ENCODE measurements at places on chromosomes 5 and 9.

- DNase-seq = no peak
Measured at GRCh38 chr5:35443803-35444595, 173.7 kb upstream of the SPEF2 start.

- DNase-seq = no peak
Measured at GRCh38 chr9:123335986-123336329, 20.0 kb upstream of the CRB2 start.

DNA sequence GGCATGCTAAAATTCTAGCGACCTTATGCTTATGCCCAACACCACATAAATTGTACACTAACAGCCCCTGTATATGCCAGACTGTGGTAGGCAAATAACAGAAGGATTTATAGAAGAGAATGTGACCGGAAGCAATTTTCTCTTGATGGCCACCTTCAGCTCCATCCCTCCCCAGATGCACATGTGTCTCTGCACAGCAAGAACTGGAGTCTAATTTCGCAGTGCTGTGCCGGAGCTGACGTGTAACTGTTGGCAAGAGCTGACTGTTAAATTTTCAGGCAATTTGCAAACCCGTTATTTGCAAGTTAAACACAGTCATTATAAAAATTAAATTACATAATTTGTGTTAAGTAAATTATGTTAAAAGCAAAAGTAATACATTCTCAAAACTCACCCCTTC lies 48.4 kb downstream of the PCA3 start:
- no peak for DNase-seq

GRCh38 chr9:109861499-109861898 lies 81.5 kb downstream of the PALM2AKAP2 start:
- DNase-seq = no peak

- no peak for DNase-seq
Measured at GRCh38 chr5:98050583-98050982, 722.9 kb upstream of the RGMB start.

- no peak for DNase-seq
Measured at GRCh38 chr5:126982926-126983873, 47.2 kb downstream of the MARCHF3 start.

DNA sequence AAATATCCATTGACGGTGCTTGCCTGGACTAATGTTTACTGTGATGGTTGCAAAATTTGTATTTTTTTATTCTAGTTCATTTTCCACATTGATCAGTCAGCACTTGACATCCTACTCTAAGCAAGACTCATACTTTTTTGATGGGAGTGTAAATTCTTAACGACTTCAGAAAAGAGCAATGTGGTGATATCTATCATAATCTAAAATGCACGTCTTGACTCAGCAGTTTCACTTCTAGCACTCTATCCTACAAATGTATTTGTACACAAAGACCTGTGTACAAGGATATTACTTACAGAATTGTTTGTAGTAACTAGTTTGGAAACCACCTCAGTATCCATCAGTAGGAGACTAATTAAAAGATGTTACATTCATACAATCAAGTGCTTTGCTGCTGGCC lies 24.0 kb downstream of the NAA35 start:
- DNase-seq = no peak

GRCh38 chr5:160486573-160486972 lies 64.9 kb downstream of the PTTG1 start:
- DNase-seq = no peak

DNA sequence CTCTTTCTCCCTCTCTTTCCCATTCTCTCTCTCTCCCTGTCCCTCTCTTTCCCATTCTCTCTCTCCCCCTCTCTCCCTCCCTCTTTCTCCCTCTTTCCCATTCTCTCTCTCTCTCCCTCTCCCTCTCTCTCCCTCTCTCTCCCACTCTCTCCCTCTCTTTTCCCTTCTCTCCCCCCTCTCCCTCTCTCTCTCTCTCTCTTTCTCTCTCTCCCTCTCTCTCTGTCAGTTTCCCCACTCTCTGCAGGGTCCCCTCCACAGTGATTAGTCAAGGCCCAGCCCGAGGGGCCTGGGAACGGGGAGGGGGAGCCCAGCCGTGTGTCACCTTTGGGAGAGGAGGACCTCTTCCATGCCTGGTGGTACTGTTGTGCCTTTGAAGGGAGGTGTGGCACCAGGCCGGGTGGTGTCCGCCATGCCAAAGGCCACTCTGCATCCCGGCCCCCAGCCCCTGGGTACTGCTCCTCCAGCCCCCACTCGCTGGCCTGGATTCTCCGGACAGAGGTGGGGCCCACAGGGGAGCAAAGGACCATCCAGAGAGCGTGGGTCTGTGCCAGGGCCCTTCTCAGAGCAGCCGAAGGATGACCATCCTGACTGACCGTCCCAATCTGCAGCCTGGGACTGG lies 25.4 kb downstream of the KCNT1 start:
- no peak for DNase-seq

DNA sequence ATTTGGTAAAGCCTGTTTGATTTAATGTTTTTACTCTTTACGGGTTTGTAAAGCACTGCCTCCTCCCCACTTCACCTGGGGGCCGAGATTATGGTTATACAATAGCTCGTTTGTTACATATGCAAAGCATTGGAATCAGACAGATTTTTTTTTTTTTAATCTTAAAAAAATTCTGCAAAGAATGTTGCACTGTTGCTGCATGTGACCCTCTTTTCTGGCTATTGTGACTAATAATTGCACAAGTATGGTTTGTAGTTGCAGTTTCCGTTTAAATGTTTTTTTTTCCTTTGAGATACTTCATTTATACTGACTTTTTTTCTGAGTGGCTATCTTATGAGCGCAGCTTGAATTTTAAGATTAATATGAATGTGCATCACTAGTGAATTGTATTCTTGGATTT lies 165.3 kb downstream of the KDM4C start:
- no peak for DNase-seq

GRCh38 chr5:170092455-170093101 lies 13.1 kb upstream of the FOXI1 start:
- no peak for DNase-seq

DNA sequence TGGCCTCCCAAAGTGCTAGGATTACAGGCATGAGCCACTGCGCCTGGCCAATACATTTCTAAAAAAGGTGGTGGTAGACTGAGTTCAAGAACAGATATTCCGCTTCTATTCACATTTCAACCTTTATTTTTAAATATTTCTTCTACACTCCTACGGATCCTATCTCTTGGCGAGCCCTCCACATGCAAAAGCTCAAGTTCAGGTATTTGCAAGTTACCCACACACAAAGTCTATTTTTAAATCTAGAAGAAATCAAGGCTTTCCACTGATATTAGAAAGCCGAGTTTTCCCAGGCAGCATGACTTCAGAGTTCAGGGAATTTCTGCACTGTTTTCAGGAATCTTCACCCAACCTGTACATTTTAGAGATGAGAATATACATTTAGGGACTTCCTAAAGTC lies 101.3 kb upstream of the SAP30L start:
- no peak for DNase-seq

- DNase-seq = no peak
Measured at GRCh38 chr5:150368526-150368925, 11.0 kb downstream of the TCOF1 start.

GRCh38 chr9:71269859-71270258 lies 148.4 kb upstream of the TRPM3 start:
- DNase-seq = no peak

DNA sequence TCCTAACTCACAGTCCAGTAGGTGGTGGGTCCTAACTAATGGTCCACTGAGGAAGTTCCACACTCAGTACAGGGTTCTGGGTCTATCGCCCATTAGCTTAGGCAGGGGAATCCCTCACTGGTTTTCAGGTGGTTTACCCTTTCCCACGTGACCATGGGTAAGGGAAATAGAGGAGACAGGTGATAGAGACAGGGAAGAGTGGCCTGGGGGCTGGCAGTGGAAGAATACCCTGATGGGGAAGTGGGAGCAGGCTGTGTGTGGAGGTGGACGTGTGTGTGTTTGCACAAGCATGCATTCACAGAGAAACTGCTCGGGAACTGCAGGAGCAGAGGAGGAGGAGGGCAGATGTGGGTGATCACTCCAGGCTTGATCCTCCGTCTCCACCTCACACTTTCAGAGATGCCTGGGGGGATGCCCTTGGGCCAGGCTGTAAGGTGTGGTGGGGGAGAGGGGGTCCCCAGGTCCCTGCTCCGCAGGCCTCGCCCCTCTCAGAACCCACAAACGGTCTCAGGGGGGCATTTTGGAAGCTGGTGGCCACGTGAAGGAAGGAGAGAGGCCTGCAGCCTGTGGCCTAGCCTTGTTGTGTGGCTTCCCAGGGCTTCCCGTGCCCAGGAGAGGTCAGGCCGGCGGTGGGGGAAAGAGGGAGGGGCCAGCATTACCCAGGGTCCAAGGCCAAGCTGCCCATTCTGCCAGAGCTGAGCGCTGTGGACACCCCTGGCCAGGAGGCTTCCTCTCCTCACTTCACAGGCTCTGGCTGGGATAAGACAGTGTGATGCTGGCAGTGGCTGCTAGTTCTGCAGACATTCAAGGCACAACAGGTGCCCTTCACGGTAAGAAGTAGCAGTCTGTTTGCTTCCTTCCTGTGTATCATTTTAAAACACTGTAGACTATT lies 80.0 kb downstream of the OTULIN start:
- no peak for DNase-seq

DNA sequence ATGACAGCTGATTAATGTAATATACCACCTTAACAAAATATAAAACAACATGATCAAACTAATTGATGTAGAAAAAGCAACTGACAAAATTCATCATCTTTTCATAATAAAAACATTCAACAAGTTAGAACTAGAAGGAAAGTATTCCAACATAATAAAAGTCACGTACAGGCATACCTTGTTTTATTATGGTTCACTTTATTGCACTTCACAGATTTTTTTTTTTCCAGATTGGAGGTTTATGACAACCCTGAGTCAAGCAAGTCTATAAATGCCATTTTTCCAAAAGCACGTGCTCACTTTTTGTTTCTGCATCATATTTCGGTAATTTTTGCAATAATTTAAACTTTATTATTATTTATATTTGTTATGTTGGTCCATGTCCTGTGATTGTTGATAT lies 1120.3 kb downstream of the PTPRD start:
- DNase-seq = no peak

DNA sequence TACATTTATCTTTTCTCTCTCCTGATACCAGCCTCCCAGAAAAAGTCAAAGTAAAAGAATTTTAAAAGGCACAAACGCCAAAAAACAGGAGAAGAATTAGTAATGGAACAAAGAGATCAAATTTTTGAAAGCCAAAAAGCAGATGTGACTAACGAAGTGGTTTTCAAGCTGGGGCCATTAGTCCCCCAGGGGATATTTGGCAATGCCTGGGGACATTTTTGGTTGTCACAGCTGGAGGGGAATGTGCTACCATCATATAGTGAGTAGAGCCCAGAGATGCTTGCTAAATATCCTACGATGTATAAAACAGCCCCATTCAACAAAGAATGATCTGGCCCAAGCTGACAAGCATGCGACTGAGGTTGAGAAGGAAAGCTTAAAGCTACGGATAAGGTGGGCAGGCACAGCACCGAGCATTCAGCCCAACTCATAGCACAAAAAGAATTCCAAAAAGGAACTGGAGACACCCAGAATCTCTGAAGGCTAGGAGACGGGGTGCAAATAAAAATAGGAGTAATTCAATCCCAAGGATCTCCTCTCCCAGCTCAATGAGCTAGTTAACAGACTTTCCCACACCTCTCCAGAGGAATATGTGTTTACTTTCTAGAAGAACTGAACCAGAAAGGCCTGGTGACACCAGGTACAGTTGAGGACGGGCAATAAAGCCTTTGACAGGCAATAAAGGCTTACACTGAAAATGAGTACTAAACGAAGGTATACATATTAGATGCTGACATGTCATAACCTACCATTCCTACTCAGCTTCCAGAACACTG lies 269.0 kb downstream of the DENND1A start:
- DNase-seq = no peak

- no peak for DNase-seq
Measured at GRCh38 chr5:114448481-114448880, 86.6 kb downstream of the KCNN2 start.

GRCh38 chr9:137815256-137816255 lies 62.0 kb upstream of the CACNA1B start:
- no peak for DNase-seq

DNA sequence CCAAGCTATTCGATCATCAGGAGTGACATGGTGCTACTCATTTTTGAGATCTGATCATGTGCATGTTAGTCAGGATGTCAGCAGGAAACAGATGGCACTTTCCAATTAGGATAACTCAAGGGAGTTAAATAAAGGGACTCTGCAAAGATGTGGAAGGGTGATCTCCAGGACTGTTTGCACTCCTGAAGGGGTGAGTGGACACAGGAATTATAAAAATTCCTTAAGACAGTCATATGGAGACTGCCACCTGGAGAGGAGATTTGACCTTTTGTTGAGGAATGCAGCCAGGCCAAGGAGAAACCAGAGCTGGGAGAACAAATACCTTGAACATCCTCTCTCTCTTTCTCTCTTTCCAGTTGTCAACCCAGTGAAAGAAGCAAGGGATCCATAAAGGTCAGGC lies 189.1 kb downstream of the GABRG2 start:
- DNase-seq = no peak

- no peak for DNase-seq
Measured at GRCh38 chr5:16952968-16953671, 17.0 kb upstream of the MYO10 start.

DNA sequence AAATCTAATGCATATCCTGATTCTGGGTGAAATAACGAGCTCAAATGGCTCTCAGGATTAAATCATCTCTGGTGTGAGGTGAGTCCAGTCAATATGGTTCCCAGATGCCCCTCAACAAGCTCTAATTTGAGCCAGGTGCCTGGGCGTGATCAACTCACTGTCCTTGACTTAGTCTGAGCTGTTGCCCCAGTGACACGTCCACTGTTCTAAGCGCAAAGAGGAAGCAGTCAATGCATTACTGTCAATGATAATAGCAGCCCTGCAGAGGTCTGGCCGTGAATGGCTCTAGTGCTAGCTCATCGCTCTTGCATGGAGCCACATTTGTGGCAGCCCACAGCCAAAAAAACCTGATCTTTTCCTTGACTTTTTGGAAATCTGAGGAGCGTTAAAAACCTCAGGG lies 128.6 kb upstream of the EFNA5 start:
- no peak for DNase-seq

DNA sequence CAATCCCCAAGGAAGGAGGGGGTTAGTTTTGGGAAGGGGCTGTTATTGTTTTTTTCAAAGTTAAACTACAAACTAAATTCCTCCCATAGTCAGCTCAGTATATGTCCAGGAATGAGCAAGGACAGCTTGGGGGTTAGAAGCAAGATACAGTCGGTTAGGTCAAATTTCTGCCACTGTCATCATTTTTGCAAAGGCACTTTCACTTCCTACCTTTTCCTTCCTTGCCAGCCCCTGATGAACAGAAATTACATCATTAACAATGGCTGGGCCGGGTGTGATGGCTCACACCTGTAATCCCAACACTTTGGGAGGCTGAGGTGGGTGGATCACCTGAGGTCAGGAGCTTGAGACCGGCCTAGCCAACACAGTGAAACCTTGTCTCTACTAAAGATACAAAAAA lies 51.5 kb upstream of the HRH2 start:
- DNase-seq = no peak

DNA sequence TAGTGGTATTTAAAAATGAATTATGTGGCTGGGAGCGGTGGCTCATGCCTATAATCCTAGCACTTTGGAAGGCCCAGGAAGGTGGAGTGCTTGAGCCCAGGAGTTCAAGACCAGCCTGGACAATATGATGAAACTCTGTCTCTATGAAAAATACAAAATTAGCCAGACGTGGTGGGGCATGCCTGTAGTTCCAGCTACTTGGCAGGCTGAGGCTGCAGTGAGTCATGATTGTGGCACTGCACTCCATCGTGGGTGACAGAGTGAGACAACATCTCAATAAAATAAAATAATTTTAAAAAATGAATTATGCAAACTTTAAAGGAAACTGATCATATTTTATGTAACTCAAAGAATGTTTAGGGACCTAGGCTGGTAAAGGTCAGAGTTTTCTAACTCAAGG lies 310.8 kb upstream of the DMRT1 start:
- no peak for DNase-seq
